ENCODE measurements at places on chromosomes 11 and 22. TPM values are rescaled to one million over a fixed set of nuclear protein-coding genes. Genes with fewer than 3 reads are reported as not detected.

GRCh38 chr11:114176321-114176720 lies 116.8 kb downstream of the ZBTB16 start:
- DNase-seq, result no peak

- no peak for DNase-seq
Measured at GRCh38 chr11:34586488-34587281, 34.2 kb upstream of the EHF start.

DNA sequence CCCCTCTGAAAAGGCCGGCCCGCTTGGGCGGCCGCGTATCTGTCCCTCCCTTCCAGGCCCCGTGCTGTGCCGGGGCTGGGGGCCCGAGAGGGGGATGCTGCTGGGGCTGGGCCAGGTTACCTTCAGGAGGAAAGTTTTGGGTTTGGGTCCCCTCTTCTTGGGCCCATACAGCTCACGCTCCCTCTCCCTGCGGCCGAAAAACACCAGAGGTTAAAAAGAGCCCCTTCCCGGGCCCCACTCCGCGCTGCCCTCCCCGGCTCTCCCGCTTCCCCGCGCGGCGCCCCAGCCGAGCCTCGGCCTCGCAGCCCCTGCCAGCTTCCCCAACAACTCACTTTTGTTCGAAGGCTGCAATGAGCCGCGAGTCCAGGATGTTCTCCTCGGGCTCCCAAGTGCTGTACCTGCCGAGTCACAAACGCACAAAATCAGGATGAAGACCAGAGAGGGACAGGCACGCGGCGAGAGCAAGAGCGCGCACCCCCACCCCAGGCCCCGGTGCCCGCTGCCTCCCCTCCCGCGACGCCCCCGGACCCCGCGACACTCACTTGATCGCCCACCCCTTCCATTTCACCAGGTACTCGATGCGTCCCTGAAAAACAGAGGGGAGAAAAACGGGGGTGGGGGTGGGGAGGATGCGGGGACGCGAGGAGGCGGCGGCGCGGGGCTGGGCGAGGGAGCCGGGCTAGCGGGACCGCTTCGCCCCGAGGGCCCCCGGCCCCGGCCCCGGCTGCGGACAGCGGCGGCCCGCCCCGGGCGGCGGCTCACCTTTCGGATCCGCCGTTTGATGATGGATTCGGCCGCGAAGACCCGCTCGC lies 450 bp downstream of the CBX6 start:
- peak; percentile 33 for DNase-seq

DNA sequence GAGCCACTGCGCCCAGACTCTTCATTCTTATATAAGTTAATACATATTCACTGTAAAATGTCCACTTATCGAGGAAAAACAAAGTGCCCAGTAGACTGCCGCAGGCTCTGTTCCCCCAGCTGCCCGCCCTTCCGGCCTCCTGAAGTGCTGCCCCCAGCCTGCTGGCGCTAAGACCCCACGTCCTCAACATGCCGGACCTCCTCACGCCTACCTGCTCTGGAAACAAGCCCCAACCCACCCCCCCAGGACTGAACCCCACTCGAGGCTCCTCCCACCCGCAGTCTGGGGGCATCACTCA lies 1.1 kb downstream of the GATD1 start:
- no peak for DNase-seq

DNA sequence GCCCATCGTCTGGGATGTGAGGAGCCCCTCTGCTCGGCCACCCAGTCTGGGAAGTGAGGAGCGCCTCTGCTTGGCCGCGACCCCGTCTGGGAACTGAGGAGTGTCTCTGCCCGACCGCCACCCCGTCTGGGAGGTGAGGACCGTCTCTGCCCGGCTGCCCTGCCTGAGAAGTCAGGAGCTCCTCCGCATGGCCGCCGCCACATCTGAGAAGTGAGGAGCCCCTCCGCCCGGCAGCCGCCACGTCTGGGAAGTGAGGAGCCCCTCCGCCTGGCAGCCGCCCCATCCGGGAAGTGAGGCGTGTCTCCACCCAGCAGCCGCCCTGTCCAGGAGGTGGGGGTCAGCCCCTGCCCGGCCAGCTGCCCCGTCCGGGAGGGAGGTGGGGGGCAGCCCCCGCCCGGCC lies 5.8 kb upstream of the OR5M8 start:
- DNase-seq, result no peak

DNA sequence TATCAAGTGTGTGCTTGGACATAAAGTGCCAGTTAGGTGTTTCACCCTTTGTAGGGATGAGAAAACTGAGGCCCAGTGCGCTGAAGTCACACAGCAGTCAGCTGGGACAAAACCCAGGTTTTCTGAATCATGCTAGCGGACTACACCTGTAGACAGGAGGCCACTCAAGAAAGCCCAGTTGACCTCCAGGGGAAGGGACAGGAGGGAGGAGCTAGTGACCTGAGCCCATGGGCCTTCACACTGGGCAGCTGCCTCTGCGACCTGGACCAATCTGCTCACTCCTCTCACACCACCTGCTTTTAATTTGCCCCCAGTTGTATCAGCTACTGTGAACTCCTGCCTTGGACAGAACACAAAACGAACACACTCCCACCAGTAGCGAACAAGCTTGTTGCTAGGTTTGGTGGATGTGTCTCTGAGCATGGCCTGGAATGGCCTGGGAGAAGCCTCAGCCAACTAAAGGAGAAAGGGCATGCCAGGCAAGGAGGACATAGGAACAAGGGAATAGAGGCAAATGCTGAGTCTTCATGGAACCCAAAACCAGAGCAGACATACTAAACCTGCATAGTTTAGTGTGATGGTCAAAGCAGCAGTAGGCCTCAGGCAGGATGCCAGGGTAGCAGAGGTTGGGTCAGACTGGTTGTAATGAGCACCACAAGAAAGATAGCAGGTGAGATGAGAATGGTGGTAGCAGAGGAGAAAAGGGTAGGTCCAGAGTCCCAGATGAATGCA lies 7.2 kb downstream of the LMO1 start:
- no peak for DNase-seq

GRCh38 chr11:72771507-72771906 lies 19.3 kb upstream of the ARAP1 start:
- no peak for DNase-seq

Gene MYBPC3
- not detected for total RNA-seq

Gene TYR
- not detected for total RNA-seq

Gene CABP4
- total RNA-seq, result 2.0 TPM

All from left colon (tissue), 2 donors.